ENCODE measurements at places on chromosomes 13 and 19. TPM values are rescaled to one million over a fixed set of nuclear protein-coding genes. Genes with fewer than 3 reads are reported as not detected.

DNA sequence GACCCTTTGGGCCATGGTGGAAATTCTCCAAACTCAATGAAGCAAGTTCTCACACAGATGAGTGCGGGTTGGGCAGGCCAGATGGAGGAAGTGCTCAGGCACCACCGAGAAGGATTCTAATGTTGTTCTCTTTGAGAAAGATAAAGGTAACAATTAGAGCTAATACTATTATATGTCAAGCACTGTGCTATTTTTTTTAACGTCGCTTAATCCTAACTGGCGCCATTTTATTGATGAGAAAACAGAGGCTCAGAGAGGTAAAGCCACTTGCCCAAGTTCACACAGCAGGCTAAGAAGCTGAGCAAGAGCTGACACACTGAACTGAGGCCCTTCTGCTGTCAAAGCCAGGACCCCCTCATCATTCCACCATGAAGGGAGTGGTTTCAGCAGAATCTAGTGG, 1.0 kb downstream of the FBL start:
- peak overlapping the region; percentile 74 for H3K4me3 ChIP-seq
- H3K4me1 ChIP-seq, result peaks cover 28% of the 10 kb centered on the region
- DNase-seq, result no peak

GRCh38 chr13:26060357-26060756, 8.5 kb upstream of the SHISA2 start:
- H3K36me3 ChIP-seq, result no peaks in the 10 kb centered on the region
- peaks cover 36% of the 10 kb centered on the region for H3K4me1 ChIP-seq
- H3K27me3 ChIP-seq, result no peaks in the 10 kb centered on the region
- no peak overlapping the region for H3K4me3 ChIP-seq
- DNase-seq, result no peak

DNA sequence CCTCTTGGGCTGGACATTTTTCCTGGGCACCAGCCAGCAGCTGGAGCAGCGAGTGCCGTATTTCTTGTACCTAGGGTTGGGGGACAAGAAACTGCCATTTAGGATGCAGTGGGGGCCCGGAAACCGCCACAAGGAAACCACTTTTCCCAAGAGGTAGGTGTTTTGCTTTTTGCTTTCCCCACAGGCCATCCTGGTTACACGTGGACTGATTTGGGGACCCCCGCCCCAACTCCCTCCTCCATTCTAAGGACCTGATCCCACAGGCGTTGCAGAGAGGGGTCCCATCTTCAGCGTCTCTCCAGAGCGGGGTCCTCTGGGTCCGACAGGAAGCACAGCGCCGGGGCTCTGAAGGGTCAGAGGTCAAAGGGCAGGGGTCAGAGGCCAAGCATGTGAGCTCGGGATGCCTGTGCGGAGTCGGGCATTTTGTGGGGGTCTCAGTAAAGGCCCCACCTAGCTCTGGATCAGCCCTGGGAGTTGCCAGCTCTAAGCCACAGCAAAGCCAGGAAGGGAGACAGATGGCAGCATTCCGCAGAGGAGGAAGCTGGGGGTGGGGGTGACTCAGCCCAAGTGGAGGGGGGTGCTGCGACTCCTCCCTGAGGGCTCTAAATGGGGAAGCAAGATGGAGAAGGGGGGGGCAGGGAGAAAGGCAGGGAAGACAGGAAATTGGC, 4.3 kb downstream of the ZGLP1 start:
- H3K4me3 ChIP-seq, result no peak overlapping the region
- H3K27ac ChIP-seq, result no peak overlapping the region
- H3K4me1 ChIP-seq, result no peaks in the 10 kb centered on the region

GRCh38 chr13:77732287-77732686, 34.8 kb downstream of the SLAIN1 start:
- H3K4me3 ChIP-seq, result no peak overlapping the region
- H3K36me3 ChIP-seq, result no peaks in the 10 kb centered on the region
- H3K27me3 ChIP-seq, result no peaks in the 10 kb centered on the region
- H3K4me1 ChIP-seq, result no peaks in the 10 kb centered on the region

DNA sequence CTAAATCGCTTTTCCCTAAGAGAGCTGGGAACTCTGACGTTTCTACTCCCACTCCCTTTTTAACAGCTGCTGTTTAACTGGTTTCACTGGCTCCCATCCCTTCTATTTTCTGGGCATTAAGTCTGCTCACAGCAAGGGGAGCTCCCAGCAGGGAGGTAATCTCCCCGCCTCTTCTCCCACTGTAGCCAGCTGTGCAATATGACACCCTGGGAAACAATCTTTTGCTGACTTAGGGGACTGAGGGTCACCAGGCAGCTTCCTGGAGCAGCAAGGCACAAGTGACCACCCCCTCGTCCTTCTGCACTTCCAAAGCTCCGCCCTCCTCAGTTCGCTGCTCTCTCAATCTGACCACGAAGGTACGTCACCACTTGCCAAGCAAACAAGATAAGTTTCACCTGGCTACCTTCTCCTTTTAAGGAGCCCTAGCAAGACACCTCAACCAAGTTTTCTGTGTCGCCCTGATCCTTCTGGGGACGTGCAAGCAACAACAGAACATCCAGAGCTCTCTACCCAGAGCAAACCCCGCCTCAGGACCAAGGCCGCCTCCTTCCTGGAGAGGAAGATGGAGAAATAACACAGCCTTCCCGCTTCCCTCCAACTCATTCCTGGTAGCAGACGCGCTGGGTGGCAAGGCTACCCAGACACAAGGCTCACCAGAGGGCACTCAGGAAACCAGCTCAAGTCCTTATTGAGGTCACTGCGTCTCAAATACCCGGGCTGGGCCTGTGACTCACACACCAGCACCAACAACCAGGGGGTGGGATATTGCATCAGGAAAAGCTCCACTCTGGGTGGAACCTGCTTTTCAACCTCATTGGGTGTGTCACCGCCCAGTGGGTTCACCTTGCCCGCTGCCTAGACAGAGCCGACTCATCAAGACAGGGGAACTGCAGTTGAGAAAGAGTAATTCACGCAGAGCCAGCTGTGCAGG, 92.4 kb downstream of the STK24 start:
- peak overlapping the region; percentile 0 for H3K4me3 ChIP-seq
- peak; percentile 85 for DNase-seq
- peaks cover 75% of the 10 kb centered on the region for H3K4me1 ChIP-seq
- H3K27me3 ChIP-seq, result no peaks in the 10 kb centered on the region
- peak overlapping the region; percentile 82 for H3K27ac ChIP-seq

The PSENEN gene
- total RNA-seq, result 29.6 TPM

- peaks cover 3% of the 10 kb centered on the region for H3K4me1 ChIP-seq
- no peaks in the 10 kb centered on the region for H3K36me3 ChIP-seq
- no peak for DNase-seq
- H3K27ac ChIP-seq, result no peak overlapping the region
Observed at GRCh38 chr13:51778392-51778791, 25.6 kb downstream of the DHRS12 start.

DNA sequence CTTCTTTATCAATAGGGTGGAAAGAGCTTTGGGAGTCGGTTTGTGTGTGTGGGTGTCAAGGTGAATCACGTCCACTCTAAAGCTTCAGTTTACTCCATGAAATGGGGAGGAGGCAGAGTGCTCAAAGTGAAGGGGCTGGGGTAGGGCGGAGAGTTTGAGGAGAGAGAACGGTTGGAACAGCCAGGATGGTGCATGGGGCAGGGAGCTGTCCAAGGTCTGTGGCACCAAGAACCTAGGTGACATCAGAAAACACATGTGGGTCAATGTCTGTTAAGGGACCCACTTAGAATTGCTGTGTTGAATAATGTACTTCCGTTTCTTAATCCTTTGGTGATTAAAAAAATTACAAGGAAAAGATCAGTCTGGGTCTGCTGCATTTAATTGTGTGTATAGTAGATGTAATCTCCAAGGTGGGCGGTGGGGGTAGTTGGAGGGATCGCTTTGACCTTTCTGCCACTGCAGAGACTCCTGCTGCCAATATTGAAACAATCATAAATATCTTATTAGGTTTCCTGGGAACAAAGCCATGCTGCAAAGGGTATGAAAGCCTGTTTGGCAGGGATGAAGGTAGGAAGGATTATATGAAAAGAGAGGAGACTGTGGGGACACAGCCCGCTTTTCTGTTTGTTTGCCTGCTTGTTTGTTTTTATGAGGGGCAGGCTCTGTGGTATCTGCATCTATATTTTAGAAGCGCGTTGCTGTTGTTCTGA, 122.3 kb downstream of the ATP8A2 start:
- H3K4me3 ChIP-seq, result no peak overlapping the region
- DNase-seq, result peak; percentile 36
- no peak overlapping the region for H3K27ac ChIP-seq
- H3K27me3 ChIP-seq, result no peaks in the 10 kb centered on the region
- no peaks in the 10 kb centered on the region for H3K36me3 ChIP-seq

- H3K4me3 ChIP-seq, result no peak overlapping the region
- H3K4me1 ChIP-seq, result no peaks in the 10 kb centered on the region
- no peaks in the 10 kb centered on the region for H3K36me3 ChIP-seq
- no peak overlapping the region for H3K27ac ChIP-seq
- no peak for DNase-seq
- H3K27me3 ChIP-seq, result no peaks in the 10 kb centered on the region
Observed at GRCh38 chr19:3132971-3133792, 2.7 kb upstream of the GNA15 start.

GRCh38 chr13:99057310-99057975, 79.6 kb upstream of the DOCK9 start:
- DNase-seq, result no peak
- no peaks in the 10 kb centered on the region for H3K36me3 ChIP-seq
- H3K27me3 ChIP-seq, result no peaks in the 10 kb centered on the region
- H3K4me1 ChIP-seq, result peaks cover 19% of the 10 kb centered on the region
- no peak overlapping the region for H3K27ac ChIP-seq
- H3K4me3 ChIP-seq, result no peak overlapping the region

- no peak for DNase-seq
- H3K36me3 ChIP-seq, result no peaks in the 10 kb centered on the region
- no peak overlapping the region for H3K4me3 ChIP-seq
- no peak overlapping the region for H3K27ac ChIP-seq
Observed at GRCh38 chr13:39463611-39464010, 139.4 kb downstream of the LHFPL6 start.

The GSX1 gene
- not detected for total RNA-seq

DNA sequence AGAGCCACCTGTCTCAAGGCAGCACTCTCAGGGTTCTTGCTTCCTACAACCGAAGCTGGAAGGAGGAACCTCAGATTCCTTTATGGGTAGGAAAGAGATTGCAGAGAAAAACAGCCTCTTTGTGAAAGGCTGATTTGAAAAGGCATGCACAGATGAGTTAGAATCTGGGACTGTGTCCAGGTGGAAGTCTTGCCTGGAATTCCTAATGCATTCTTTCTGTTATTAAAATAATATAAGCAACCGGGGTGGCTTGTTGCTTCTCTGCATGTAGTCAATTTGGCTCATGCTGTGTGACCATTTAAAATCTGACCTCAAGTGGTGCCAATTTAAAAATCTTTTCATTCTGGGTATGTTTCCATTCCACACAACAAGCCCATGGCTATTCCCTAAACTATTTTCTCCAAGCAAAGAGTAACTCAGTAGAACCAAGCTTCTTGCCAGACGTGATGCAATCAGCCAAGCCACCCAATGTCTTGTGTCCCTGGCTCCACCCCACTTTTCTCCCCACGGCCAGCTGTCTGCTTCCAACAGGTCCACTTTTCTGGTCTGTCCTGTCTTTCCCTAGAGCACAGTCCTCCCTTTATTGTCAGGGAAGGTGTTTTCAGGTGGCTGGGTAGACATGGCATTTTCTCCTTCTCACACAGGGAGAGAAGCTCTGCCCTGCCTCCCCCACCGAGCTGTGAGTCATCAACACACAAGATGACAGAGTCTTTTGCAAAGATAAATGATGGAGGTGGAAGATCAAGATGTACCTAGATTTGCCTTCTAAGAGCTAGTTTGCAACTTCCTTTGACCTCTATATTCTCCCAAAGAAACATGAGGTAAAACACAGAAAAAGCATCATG, 394.3 kb downstream of the FOXO1 start:
- no peak for DNase-seq
- no peak overlapping the region for H3K4me3 ChIP-seq
- H3K27ac ChIP-seq, result no peak overlapping the region

The PPP1R15A gene
- 19.1 TPM for total RNA-seq

The ANKRD10 gene
- 212 TPM for total RNA-seq

DNA sequence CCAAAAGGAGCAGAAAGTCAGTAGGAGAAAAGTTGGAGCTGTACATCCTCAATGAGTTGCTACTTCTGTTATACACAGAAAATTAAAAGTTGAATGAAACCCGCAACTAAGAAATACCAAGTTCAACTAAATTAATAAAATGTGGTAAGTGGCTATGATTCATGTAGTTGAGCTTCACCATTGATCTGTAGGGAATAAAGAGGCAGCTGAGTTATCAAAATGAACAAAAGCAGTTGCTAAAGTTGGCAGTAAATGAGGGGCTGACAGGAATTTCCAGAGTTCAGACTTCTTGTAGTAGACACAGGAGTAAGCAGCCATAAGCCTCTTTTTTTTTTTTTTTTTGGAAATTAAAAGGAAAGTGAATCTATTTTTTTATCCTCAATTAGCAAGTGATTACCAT, 234.6 kb downstream of the POSTN start:
- DNase-seq, result no peak
- H3K27ac ChIP-seq, result no peak overlapping the region
- no peaks in the 10 kb centered on the region for H3K4me1 ChIP-seq
- no peak overlapping the region for H3K4me3 ChIP-seq
- H3K27me3 ChIP-seq, result no peaks in the 10 kb centered on the region

DNA sequence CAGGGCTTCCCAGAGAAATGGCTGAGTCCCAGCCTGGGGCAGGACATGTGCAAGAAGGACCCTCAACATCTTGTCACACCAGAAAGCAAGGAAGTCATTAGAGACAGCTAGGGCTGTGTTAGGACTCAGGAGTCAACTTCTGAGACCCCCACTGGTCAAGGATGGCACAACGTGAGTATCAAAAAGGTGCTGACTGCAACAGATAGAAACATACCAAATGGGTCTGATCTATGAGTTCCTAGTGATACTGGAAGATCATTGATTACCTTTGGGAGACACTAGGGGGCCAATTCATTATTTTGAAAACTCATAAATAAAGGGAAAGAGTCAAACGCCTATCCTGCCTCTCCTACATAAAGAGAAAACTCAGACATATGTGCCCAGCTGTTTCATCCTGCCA, 73.5 kb upstream of the GJB6 start:
- DNase-seq, result no peak
- H3K27me3 ChIP-seq, result peaks cover 15% of the 10 kb centered on the region
- no peaks in the 10 kb centered on the region for H3K36me3 ChIP-seq
- no peak overlapping the region for H3K27ac ChIP-seq
- no peaks in the 10 kb centered on the region for H3K4me1 ChIP-seq

Data from neural progenitor cell (in vitro differentiated cells).